AG08396 (cell line): ENCODE measurements at places on chromosomes 3 and 15.
A peak's percentile ranks its signal among the peaks of the same experiment; 100 is the strongest.

- no peak for DNase-seq
Measured at GRCh38 chr15:44804298-44805046, 68.1 kb downstream of the TRIM69 start.

- DNase-seq, result no peak
Measured at GRCh38 chr15:86917361-86917671, 837.6 kb downstream of the AGBL1 start.

DNA sequence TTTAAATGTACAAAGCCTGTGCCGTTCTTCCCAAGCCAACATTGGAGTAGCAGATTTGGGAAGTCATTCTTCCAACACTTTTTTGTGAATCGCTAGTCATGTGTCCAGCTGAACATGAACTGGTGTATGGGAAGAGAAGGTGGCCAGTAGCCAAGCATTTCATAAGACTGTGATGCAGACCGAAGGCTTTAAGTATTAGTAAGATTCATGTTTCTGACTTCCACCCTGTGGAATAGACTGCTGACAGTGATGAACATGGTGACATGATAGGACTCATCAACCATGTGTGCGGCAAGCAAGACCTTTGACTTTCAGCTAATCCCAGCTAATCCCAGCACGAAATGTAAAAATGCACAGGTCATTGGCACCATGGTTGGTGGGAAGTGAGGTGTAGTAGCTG is 48.3 kb upstream of the THSD4 start:
- peak; percentile 40 for DNase-seq

GRCh38 chr3:77535116-77535515 is 495.2 kb downstream of the ROBO2 start:
- DNase-seq, result no peak

DNA sequence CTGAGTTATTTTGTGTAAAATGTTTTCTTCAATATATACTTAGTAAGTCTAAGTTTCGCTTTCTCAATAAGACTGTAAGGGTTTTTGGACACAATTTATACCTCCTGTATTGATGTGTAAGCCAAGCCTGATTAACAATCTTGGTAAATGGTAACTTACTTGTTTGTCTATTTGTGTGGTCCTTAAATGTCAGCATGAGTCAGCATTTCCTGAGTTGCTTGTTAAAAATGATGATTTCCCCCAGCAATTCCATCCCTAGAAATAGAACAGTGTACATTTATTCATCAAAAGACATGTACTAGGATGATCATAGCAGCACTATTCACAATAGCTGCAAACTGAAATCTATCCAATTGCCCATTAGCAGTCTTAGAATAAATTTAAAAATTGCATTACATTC is 53.4 kb upstream of the LRIG1 start:
- no peak for DNase-seq
